Esophagus mucosa (tissue), 1 donor: ENCODE measurements at places on chromosomes 4 and X. TPM values are rescaled to one million over a fixed set of nuclear protein-coding genes. Genes with fewer than 3 reads are reported as not detected.

Gene PDE5A
- total RNA-seq, result 1.7 TPM

Gene LNX1
- 23.8 TPM for total RNA-seq

Gene MAGEB4
- total RNA-seq, result not detected

Gene ESX1
- not detected for total RNA-seq

Gene SPATA4
- total RNA-seq, result not detected
